ENCODE measurements at places on chromosomes 11 and 22.

- no peak for DNase-seq
Observed at GRCh38 chr11:126403658-126404057, 48.2 kb downstream of the ST3GAL4 start.

DNA sequence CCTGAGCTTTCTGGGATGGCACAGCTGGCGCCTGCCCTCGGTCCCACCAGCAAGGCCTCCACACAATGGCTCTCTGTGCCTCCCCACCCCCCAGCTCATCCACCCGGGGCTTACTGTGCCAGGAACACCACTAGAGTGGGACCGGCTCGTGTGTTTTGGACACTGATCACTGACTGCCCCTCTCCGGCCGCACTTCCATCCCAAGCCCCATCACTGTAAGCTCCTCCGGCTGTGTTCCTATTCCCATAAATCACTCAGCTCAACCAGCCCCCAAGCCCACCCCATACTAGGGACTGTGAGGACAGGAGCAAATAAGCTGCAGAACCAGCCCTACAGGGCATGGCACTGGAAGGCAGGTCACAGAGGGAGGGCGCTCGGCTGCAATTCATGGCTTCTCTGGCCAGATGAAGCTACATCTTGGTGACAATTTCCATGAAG lies 7.3 kb downstream of the APBB1 start:
- no peak for DNase-seq

DNA sequence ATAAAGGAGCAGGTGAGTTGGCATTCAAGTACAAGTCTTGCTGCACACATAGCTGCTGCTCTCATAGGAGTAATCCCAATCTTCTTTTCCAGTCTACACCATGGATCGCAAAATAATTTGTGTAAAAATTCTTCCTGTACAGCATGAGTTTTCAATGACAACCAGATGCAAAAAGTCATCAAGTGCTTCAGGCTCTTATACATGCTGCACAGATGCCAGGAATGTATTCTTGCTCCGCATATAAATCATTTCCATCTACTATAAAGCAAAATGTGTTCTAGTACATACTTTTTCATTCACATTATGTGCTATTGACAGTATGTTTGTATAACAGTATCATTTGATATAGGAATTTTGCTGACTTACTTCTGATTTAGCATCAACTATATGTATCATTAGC lies 35.4 kb downstream of the NXPE2 start:
- DNase-seq = no peak

DNA sequence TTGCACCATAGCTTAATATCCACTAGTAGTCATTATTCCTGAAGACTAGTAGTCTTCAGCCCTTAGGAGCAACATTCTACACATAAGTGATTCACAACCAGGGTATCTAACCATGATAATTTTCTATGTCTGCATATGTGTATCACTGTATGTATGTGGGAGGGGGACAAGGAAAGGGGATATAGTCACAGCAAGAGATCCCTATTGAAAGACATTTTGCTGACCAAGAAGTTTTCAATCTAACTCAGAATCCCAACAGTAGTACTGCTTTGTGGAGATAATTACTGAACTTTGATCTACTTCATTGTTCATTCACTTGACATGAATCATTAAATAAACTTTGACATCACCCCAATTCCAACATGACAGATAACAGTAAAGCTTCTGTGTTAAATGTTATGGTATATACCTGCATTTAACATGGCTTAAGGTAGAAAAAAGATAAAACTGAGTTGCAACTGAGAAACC lies 10.3 kb downstream of the PIK3C2A start:
- no peak for DNase-seq

DNA sequence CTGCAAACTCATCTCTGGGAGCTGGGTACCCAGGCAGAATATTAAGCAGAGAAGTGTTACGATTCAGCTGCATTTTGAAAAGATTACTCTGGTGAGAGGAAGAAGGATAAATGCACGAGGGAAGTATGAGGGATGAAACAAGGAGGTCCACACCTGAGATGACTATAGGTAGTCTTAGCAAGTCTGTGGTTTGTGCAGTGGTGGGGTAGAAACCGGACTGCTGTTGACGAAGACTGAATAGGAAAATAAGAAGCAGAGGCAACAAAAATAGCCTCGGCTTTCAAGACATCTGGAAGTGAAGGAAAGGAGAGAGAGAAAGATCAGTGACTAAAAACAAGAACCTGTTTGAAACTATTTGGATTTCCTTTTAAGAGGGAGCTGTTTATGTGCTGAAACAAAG lies 810.8 kb downstream of the OPCML start:
- DNase-seq = no peak

- no peak for DNase-seq
Observed at GRCh38 chr11:63558459-63559157, 4.6 kb downstream of the PLAAT2 start.

GRCh38 chr11:71140206-71140919 lies 112.0 kb downstream of the SHANK2 start:
- no peak for DNase-seq

DNA sequence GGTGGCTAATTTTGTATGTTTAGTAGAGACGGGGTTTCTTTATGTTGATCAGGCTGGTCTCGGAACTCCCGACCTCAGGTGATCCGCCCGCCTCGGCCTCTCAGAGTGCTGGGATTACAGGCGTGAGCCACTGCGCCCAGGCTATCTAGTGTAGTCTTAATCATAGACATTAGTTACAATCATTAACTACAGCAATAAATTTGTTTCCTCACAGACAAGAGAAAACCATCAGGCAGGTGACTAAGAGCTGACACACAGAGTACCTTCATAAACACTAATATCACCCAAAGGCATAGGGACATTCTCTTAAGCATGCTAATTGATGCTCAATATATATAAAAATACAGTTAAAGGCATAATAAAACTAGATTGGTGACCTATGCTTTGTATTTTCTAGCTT lies 19.4 kb downstream of the SDHD start:
- no peak for DNase-seq

DNA sequence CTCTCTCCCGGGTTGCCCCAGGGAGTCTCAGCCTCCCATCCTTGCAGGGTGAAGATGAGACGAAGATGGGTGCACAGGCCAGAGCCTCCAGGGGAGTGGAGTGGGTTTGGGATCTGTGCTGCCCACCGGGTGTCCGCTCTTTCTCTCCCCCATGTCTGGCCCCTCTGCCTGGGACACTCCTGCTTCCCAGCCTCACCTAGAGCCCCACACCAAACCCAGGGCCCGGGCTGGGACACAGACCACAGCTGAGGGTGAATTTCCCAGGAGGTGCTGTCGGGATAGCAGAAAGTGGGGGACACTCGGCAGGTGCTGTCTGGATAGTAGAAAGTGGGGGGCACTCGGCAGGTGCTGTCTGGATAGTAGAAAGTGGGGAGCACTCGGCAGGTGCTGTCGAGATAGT lies 25.0 kb upstream of the KRTAP5-7 start:
- no peak for DNase-seq

DNA sequence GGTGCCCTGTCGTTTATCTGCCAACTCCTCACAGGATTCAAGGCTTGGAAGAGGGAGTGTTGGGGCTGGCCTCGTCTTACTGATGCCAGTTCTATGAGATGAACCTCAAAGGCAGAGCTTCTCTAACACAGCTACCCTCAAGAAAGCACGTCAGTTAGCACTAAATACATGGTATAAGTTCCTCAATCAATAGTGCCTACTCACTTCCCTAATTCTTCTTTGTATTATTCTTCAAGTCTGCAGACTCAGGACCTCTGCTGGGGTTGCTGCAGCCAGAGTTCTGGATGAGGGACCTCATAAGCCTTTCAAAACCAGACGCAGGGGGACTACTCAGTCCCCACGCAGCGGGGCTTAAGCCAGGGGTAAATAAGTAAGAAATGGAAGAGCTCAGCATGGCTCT lies 118.3 kb downstream of the VPREB1 start:
- DNase-seq = no peak

GRCh38 chr11:4436411-4436810 lies 12.7 kb upstream of the OR52K2 start:
- DNase-seq = no peak

DNA sequence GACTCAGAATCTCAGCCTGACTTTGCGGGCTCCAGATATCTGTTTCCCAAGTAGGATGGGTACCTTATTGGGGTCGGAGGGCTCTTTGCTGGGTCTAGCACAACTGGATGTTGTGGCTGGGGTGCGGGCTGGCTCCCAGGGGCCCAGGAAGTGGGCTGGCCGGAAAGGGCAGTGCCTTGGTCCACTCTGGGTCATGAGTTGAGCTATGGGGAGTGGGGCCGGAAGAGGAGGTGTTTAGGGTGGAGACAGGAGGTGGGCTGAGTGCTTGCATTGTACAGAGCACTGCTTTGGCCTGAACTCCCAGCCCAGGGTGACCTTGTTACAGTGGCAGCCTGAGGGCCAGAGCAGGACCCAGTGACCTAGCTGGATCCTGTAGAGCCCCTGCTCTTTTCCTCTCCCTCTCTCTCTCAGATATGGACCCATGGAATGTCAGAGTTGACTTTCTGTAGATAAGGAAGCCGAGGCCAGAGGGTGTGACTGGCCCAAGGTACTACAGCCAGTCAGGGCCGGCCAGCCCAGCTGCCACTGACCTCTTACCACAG lies 13.2 kb downstream of the PHLDB1 start:
- peak; percentile 66 for DNase-seq

GRCh38 chr11:20102397-20102796 lies 57.9 kb downstream of the DBX1 start:
- no peak for DNase-seq

DNA sequence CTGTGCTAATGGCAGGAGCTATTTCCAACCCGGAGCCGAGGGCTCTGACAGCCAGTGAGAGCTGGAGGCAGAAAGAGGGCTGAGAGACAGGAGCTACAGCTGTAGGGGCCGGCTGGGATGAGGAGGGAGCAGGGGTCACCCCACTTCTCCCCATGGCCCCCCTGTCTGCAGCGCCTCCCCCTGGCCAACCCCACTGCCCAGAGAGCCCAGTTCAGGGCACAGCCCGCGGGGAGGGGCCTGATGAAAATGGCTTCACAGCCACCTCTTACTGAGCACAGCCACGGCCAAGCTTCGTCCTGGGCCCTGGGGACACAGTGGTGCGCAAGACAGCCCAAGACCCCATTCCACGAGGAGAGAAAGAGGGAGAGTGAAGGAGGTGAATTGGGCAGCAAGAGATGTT lies 27.9 kb downstream of the RPL3 start:
- DNase-seq = no peak

DNA sequence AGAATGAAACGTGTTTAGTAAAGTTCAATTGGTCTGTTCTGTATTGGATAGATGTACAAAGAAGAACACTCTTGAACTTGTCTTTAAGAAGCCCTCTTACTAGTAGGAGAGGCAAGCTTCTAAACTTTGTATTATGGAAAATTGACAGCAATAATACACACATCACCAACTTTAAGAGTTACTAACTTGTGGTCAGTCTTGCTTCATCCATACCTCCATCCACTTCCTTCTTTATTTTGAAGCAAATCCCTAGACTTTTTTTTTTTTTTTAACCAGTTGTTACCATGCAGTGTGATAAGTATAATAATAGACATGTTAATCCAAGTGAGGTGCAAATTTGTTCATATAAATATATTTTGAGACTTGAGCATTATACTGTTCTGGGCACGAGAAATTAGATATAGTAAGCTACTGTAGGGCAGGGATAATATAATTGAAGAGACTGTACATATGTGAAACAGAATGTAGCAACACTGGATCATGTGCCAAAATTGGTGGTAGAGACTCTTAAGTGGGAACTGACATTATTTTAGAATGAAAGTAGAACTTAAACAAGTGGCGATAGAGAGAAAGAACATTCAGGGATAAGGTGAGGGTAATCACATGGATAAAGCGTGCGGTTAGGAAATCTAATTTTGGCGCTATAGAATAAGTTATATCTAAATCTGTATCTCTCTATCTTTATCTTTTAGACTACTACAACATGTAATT lies 6.5 kb downstream of the FAR1 start:
- DNase-seq = no peak

DNA sequence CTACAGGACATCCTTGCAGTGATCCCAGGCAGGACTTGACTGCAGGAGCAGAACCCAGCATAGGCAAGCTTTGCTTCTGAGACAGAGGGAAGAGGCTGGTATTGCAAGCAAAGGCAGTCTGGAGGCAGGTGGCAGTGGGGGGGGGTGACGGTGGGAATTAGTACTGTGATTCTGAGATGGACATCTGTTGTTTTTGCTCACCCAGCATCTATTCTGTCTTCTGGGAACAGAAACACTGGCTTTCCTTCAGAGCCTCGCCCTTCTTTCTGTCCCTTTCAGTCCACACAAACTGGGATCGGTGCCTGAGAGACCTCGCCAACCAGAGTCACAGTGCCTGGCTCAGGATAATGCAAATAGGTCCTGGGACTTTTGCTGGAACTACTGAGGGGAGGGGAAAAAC lies 31.2 kb upstream of the RASL10A start:
- no peak for DNase-seq

DNA sequence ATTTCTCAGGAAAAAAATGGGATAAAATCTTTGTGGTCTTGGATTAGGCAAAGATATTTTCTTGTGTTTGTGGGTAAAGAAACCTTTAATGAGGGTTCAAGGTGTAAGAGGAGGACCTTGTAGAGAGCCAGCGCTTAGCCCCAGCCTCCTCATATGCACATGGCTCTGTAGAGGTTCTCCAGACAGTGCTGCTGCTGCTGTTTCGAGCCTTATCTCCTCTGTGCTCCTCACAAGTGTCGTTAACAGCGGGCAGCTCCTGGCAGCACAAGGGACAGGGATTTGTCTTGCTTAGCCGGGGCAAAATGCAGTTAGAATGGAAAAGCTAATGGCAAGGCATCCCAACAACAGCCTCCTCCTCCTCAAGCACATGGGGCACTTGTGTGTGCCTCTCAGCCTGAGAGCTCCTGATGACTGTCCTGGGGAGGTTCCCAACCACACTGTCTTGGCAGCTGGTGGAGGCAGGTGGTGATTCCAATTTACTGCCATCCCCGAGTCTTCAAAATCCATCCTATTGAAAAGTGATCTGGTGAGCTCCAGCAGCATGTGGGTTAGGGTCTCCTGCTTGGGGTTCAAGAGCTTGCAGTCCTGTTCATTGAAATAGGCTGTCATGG lies 7.6 kb upstream of the MSANTD2 start:
- DNase-seq = no peak

GRCh38 chr11:88102598-88102934 lies 72.7 kb downstream of the RAB38 start:
- DNase-seq = no peak

GRCh38 chr11:16632295-16633200 lies 105.9 kb upstream of the C11orf58 start:
- no peak for DNase-seq

- DNase-seq = no peak
Observed at GRCh38 chr11:77775936-77776335, 44.6 kb downstream of the RSF1 start.

- DNase-seq = peak; percentile 44
Observed at GRCh38 chr22:45335021-45335818, 25.5 kb downstream of the FAM118A start.

GRCh38 chr11:63749624-63750023 lies 19.0 kb downstream of the ZFTA start:
- no peak for DNase-seq

GRCh38 chr11:132992838-132993631 lies 539.3 kb downstream of the OPCML start:
- no peak for DNase-seq

DNA sequence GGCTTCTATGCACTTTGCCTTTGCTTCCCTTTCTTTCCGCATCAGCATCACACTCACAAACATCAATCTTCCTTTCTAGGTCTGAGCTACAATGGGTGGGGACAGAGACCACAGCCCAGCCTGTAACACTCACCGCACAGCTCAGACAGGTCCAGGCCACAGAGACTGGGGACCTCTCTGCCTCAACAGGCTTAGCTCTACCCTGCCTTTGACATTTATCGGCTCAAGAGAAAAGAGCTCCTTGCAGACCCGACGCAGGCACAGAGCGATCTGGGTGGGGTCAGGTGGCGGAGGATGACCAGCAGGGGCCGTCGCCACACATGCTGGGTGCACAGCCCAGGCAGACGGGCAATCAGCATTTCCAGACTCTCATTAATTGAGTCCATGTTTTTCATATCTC lies 837.3 kb downstream of the TBC1D22A start:
- no peak for DNase-seq
